Stimulated activated CD8-positive, alpha-beta memory T cell treated with anti-CD3 and anti-CD28 coated beads, Interleukin-15, amount 100 ng/mL, for 24 hours (primary cell): ENCODE measurements at places on chromosomes 4 and X.

- DNase-seq, result no peak
Observed at GRCh38 chrX:100654261-100654660, 10.3 kb downstream of the SRPX2 start.

- DNase-seq, result no peak
Observed at GRCh38 chr4:90246816-90247215, 119.6 kb downstream of the CCSER1 start.

DNA sequence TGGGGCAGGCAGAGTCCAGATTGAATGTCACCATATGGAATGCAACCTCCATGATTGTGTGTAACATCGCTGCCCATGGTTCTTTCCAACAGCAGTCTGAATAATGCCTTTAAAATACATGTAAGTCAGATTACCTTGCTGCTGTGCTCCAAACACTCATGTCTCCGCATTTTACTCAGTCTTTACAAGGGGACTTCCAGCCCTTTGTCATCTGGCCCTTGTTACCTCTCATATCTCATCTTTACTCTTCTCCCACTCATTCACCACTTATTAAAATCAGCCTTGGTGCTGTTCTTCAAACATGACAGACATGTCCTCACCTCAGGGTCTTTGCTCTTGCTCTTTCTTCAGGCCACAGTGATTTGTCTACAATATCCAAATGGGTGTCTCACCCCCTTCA lies 200.4 kb upstream of the GYPA start:
- no peak for DNase-seq

DNA sequence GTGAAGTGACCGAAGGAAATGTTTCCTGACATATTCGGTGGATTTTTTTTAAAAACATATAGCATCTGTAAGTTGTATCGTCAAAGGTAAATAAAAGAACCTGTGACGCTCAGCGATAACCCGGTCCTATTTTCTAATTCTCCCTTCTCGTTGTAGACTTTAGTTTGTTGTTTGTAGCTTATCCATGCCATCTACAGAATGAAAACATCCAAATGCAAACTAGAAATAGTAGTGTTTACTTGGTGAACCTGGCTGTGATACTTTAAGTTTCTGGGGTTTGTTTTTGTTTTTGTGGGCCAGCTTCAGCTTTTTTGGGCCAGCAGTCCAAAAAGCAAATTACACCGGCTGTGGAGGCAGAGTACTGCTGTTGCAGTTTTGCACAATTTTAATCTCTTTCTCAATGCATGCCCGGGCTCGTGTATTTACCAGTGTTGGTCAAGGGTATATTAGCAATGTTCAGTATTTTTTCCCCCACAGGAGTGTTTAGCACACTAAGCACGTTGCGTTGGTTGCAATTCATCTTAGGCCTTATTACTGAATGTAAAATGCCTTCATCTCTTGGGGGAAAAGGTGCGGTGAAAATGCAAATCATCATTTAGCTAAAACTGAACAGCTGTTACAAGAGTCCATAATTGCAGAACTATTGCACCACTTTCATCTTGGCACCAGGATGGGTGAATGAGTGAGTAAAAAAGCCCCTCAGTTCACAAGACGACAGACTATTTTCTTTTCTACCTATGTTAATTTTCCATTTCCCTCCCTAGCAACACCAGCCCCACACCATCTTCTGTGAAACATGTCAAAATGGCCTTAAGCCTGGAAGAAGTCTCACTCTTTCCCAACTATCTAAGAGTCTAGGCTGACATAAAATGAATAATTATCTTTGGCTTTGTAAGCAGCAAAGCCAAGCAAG lies 1.7 kb upstream of the CNOT6L start:
- no peak for DNase-seq

- DNase-seq, result no peak
Observed at GRCh38 chr4:72320223-72320948, 248.6 kb downstream of the ADAMTS3 start.

- no peak for DNase-seq
Observed at GRCh38 chr4:188400451-188400850, 261.2 kb downstream of the TRIML1 start.

GRCh38 chr4:77358315-77358928 lies 201.4 kb downstream of the CCNG2 start:
- DNase-seq, result no peak

DNA sequence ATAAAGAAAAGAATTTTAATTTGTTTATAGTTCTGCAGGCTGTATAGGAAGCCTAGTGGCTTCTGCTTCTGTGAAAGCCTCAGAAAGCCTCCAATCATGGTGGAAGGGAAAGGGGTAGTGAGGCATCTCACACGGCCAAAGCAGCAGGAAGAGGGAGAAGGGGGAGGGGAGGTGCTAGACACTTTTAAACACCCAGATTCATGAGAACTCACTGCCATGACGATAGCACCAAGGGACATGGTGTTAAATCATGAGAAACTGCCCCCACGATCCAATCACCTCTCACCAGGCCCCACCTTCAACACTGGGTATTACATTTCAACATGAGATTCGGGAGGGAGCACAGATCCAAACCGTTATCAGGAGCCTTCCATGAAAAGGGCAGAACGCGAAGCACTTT lies 18.1 kb downstream of the SMIM31 start:
- no peak for DNase-seq

DNA sequence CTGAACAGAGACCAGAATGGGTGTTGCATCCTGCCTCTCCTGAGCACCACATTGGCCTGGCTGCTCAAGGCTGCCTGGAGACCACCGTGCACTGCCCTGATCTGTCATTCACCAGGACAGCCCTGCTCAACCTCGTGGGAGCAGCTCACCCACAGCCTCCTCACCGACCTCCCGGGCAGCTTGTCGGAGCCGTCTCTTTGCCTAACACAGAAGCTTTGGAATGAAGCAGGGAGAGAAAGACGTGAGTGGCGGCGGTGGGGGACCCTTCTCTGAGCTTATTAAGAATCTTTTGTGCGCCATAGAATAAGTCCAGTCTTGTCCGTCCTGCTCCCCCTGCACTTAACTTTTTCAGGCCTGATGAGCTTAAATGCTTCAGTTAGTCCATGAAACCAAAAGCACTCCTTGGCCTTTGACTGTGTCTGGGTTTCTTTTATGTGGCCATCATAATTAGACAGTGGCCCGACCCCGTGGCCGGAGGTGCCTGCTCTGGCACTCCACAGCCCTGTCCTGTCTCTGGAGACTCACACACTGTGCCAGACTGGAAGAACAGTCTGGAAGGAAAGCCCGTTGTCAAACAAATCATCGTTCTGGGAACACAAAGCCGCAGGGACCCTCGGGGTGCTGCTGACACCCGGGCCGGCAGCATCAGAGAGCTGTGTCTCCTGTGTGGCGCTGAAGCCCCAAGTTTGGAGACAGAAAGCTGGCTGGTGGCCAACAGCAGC lies 192.8 kb downstream of the BCOR start:
- DNase-seq, result no peak

GRCh38 chr4:138910914-138911336 lies 104.7 kb upstream of the NOCT start:
- DNase-seq, result no peak

GRCh38 chr4:10207116-10207515 lies 90.5 kb upstream of the WDR1 start:
- no peak for DNase-seq

- no peak for DNase-seq
Observed at GRCh38 chr4:38013461-38014366, 53.5 kb downstream of the PTTG2 start.

GRCh38 chrX:8783097-8783713 lies 18.0 kb downstream of the FAM9A start:
- no peak for DNase-seq

- no peak for DNase-seq
Observed at GRCh38 chr4:7850489-7850888, 89.2 kb downstream of the AFAP1 start.

DNA sequence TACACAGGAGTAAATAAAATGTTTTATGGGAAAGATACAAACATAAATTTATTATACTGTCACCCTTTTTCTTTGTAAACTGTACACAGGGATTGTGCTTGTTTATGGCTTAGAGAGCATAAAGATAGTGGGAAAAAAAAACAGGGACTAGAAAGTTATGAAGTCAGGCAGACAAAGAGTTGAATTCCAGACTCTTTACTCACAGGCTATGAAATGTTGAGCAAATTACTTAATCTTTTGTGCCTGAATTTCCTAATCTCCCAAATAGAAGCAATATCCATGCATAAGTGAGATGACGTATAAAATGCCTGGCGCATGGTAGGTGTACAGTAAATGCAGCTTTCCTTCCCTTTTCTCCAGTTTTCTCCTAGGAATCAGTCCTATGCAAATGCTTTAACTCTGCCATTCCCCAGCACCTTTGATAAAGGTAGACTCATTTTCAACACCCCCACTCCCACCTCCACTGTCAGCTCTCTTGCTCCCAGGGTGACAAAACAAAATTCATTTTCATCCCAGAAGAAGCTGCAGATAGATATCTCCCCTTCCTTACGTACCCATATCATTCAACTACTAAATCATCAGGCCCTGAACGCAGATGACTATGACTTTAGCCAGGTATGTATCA lies 44.5 kb upstream of the BTC start:
- no peak for DNase-seq

DNA sequence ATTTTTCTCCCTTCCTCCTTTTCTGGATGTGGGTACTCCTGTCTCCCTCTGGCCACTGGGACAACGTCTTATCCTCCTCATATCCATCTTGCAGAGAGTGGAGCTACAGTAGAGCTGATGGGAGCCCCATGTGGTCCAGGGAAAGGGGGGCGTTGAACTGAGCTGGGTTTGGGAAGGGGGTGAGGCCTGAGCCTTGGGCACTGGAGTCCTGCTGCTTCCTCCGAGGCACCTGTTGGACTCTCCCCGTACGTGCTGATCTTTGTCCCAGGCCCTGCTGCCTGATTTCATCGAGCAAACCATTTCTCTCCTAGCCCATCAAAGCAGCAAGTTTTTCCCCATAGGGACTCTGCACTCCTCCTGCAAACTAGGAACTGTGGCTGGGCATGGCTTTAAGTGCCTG lies 94.3 kb downstream of the STOX2 start:
- no peak for DNase-seq

DNA sequence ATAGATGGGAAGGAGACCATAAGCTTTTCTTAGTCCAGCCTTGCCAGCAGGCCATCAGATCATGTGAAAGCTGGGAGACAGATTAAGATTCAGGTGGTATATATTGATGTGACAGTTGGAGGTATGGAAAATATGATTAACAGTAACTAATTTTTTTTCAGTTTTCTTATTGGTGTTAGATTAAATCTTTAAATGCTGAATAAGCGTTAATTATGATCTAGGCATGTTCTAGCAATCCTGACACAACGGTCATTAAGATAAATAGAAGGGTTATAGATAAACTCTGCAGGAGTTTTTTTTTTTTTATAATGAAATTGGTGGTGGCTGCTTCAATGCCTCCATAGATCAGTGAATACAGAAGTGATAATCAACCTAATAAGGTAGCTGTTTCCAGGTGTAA lies 649.5 kb upstream of the TENM3 start:
- no peak for DNase-seq

- DNase-seq, result no peak
Observed at GRCh38 chr4:6021831-6022606, 3.8 kb upstream of the C4orf50 start.

DNA sequence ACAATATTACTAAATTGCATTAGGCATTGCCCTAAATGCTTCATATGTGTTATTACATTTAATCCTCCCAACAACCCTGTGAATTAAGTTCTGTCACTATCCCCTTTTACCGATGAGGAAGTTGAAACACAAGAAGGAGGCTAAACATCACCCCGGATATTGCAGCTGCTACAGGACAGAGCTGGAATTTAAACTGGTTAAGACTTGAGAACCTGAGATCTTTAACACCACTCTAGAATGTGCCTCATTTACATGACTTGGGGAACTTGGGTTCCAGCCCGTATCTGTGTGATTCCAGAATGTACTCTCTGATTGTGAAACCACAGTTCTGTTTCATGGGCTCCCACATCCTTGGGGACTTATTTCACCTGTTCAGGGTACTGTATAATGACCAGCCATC lies 165.1 kb upstream of the PPARGC1A start:
- DNase-seq, result no peak

GRCh38 chr4:124459196-124459940 lies 253.2 kb downstream of the ANKRD50 start:
- DNase-seq, result no peak

DNA sequence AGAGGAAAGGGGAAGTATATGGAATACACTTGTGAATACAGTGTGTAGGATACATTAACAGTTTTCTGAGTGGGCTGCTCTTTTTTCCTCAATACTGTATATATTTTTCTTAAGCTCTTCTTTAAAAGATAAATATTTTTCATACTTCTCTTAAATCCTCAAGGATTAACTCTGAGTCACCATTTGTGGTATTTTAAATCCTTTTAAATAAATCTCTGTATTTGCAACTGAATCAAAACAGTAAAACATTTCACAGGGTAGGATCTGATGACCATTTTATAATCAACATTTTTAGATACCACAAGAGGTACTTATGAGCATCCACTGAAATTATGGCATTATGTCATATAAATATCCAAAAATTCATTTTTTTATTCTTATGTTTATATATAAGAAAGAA lies 87.6 kb downstream of the GAB1 start:
- DNase-seq, result no peak

- DNase-seq, result no peak
Observed at GRCh38 chrX:73262991-73263390, 48.3 kb upstream of the NAP1L2 start.

GRCh38 chr4:86400216-86400615 lies 40.4 kb upstream of the MAPK10 start:
- DNase-seq, result no peak

DNA sequence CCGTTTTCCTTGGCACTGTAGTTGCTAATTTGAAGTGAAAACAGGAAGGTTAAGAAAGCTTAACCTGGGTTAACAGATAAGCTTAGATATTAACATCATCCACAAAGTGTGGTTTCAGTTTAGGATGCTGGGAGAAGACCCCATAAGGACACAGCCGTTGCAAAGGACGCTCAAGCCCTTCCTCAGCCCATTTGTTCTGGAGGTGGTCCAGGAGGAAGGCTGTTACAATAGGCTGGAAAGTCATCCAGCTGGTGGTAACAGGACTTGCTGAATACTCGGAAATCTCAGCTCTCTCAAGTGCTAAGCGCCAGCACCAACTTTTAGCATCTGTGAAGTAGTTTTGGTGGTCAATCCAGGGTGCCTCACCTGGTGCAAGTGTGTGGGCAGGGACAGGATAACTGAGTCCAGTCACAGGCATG lies 14.2 kb downstream of the CHST7 start:
- no peak for DNase-seq

GRCh38 chr4:4470208-4470607 lies 71.6 kb downstream of the STX18 start:
- no peak for DNase-seq

- DNase-seq, result peak; percentile 69
Observed at GRCh38 chr4:1167244-1167949, 5.0 kb downstream of the SPON2 start.

GRCh38 chr4:30882995-30883675 lies 163.0 kb downstream of the PCDH7 start:
- no peak for DNase-seq

- peak; percentile 25 for DNase-seq
Observed at GRCh38 chrX:8743126-8743732, 11.3 kb upstream of the ANOS1 start.

GRCh38 chrX:49884290-49884862 lies 5.1 kb downstream of the USP27X start:
- DNase-seq, result peak; percentile 13

- no peak for DNase-seq
Observed at GRCh38 chr4:177087060-177087459, 222.6 kb upstream of the NEIL3 start.

- DNase-seq, result no peak
Observed at GRCh38 chrX:147847999-147848398, 63.7 kb upstream of the FMR1 start.
